Effector memory CD8-positive, alpha-beta T cell (primary cell): ENCODE measurements at places on chromosomes 5 and 9.

- no peak for DNase-seq
Measured at GRCh38 chr5:179257176-179257682, 88.0 kb downstream of the ADAMTS2 start.

DNA sequence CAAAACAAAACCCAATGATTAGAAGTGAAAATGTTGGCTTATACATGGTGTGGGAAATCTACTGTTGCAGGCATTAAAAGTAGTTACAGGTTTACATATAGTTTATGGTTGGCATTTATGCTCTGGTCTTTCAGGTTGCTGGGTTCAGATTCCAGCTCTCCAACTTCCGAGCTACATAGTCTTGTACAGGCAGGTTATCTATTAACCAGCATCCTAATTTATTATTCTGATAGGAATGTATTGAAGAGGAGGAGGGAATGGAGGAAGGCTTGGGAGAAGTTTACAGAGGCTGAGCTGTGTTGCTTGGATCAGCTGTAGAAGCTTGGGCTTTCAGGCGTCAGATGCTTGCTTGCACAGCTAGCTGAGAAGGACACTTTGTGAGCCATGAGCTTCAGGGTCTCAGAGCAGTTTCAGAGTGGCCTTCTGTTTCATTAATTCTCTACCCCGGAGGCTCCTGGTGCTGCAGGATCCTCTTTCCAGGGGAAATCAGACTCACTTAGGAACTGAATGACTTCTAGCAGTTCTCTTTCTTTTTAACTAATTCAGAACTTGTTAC is 11.7 kb upstream of the ERBIN start:
- no peak for DNase-seq

- DNase-seq: no peak
Measured at GRCh38 chr5:101580591-101580990, 677.5 kb upstream of the ST8SIA4 start.

DNA sequence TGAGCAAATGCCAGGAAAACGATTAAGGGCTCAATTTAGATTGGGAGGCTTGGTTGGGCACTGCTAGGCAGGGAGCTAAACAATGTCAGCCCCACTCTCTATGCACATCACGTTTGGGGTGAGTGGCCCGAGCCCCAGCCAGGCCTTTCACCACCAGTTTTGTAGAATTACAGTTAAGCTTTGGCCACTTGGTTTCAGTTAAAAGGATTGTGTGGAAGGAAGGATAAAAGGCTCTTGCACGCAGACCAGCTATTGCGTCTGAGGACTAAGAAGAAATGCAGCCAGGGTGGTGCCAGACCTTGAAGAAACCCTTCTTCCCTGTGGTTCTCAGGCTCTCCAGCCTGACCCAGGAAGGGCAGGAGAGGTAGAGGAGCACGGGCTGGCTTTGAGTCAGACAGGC is 125.3 kb upstream of the SLC44A1 start:
- DNase-seq: no peak

GRCh38 chr5:68290260-68290674 is 74.7 kb downstream of the PIK3R1 start:
- no peak for DNase-seq

- no peak for DNase-seq
Measured at GRCh38 chr5:135631391-135631790, 52.6 kb upstream of the CXCL14 start.

- no peak for DNase-seq
Measured at GRCh38 chr9:124054582-124055227, 43.1 kb downstream of the LHX2 start.

GRCh38 chr9:4714266-4715016 is 26.6 kb downstream of the AK3 start:
- no peak for DNase-seq

DNA sequence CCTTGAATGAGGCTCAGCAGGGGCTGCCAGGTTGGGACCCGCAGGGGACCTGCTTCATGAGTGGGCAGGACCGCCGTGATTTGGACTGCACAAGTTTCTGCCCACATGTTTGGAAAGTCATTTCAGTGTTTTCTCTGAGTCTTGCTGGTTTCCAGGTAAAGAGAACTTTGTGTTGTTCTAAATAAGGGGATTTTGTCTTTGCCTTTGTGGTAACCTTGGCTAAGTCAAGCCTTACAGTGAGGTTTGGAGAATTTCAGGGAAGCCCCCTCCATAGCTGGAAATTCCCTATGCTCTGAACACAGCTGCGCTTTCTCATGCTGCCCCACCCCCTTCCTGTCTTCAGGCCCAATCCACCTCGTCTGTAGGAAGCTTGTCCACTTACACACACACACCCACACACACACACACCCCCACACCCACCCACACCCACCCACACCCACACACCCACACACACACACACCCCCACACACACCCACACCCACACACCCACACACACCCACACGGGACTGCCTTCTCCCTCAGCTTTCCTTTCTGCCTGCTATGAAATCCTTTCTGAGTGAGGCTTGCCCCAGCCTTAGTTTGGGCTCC is 270.1 kb downstream of the HSPA4 start:
- DNase-seq: no peak

DNA sequence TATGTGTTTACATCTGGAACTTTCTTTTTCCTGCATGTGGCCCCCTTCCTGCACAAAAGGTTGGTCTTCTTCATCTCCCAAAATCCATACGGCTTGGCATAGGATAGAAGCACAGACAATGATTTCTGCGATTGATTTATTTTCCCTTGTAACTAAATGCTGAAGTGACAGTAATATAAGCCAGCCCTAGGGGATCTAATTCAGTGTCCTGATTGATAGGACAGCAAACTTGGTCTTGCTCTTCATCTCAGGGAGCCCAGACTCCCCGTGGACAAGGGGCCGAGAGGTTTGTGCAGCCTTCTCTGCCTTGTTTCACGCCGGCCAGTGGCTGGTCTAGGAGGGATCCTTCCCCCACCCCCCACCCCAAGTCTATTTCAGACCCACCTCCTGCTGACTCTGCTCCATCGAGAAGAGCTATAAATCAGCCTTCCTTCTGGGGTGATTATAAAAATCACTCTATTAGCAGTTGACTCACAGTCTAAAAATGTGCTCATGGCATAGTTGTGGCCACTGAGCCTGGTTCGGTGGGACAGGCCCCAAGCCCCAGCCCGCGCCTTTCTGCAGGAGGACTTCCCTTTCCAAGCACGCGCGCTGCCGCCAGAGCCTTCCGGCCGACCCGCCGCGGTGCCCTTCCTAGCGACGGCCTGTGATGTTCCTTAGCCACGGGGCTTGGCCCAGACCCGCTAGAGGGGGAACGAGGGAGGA is 89.8 kb upstream of the COL5A1 start:
- DNase-seq: no peak

- DNase-seq: no peak
Measured at GRCh38 chr5:32589416-32589815, 4.1 kb downstream of the SUB1 start.

- no peak for DNase-seq
Measured at GRCh38 chr9:110911659-110912418, 126.4 kb downstream of the LPAR1 start.

DNA sequence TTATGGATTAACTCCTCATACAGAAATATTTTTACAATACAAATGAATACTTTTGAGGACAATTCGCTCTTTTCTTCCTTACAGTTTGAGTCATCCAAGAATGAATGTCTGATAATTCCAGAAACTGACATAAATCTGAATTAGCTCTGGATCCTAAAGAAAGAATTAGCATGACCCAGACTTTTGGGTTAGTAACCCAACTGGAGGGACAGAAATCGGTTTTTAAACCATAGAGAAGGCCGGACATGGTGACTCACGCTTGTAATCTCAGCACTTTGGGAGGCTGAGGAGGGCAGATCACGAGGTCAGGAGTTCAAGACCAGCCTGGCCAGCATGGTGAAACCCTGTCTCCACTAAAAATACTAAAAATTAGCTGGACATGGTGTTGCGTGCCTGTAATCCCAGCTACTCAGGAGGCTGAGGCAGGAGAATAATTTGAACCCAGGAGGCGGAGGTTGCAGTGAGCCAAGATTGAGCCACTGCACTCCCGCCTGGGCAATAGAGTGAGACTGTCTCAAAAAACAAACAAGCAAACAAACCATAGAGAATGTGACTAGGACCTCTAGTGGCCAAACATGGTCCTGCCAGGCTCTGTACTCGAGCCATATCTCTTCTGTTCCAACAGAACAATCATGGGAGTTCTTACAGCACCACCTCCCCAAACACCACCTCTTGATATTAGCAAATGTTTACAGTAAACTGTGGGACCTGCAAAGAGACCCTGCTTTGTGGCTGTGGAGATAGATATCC is 44.8 kb downstream of the LURAP1L start:
- DNase-seq: no peak

DNA sequence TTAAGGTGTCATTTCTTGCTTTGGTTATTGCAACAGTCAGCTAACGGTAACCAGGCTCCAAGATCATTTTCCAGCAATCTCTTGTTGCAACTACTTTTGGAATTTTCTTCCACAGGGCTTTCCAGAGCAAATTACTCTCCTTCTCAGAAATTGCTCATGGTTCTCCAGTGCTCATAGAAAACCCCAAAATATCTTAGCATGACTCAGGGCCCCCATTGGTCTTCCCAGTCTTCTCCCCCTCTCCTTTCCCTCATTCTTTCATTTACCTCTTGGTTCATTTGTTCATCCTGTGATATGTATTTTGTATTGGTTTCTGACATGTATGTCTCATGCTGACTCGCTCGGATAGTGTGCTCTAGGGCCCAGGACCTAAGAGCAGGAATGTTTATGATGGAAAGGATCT is 35.6 kb downstream of the WWC1 start:
- no peak for DNase-seq

DNA sequence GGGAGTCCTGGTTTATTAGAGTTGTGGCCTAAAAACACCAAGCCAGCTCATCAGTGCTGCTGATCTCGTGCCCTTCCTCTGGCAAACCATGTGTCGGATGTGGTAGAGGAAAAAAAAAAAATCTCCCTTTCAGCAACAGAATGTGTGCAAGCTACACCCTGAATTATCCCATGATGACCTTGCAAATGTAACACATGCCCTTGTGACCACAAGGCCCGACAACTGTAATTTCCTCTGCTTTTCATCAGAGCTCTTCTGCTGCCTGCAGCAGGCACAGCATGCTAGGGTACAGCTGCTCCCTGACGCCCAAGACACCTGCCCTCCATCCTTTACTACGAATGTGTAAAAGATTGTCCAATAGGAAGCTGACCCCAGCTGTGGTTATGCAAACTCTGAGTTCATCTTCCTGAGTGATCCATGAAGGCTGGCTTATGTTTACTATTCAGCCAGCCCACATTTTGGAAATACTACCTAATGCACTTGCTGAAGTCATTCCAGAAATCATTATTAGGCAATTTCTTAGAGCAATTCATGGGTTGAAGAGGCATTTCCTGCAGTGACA is 14.6 kb upstream of the BNC2 start:
- DNase-seq: peak; percentile 7

DNA sequence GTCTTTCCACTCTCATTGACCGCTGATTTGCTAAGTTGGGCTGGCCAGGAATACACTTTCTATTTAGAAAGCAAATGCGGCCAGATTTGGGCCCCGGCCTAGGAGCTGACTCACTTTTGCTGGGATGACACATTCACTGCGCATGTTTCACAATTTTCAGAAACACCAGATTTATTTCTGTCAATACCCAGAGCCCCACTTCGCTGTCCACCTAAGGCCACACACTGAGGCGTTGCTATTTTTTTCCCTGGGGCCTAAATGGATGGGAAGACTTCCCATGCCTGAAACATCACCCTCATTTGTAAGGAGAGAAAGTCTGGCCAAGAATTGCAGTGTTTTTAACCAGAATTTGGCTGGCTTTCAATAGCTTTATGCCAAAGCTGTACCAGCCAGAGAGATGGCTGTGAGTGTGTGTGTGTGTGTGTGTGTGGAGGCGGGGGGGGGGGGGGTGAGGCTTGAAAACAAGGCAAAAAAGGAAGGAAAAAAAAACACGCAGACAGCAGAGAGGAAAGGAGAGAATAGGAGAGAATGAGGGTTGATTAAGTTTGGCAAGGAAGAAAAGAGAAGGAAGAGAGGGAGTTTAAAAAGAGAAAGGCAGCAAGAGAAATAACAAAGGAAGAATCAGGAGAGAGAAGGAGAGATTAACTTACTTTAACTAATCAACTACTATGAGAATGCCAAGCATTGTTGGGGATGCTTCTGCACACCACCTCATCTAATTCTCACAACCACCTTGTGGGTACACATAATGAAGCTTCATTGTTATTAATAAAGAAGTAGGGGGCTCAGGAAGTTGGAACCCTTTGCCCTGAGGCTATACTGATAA is 261.4 kb upstream of the KLF4 start:
- DNase-seq: no peak

DNA sequence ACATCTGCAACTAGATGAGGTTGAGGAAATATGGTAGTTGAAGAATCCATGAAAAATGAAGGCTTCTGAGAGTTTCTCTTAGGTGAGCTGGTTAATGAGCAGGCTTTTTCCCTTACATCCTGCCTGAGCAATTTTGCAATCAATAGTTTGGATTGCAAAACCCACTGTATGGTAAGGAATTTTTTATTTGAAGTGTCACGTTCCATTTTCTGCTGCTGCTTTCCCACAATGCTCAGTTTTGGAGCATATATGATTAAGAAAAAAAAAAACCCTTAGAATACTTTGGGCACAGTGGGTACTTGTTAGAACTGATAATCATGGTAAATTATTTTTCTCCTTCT is 144.2 kb downstream of the PCSK1 start:
- no peak for DNase-seq

GRCh38 chr5:9314558-9314957 is 231.3 kb downstream of the SEMA5A start:
- no peak for DNase-seq

DNA sequence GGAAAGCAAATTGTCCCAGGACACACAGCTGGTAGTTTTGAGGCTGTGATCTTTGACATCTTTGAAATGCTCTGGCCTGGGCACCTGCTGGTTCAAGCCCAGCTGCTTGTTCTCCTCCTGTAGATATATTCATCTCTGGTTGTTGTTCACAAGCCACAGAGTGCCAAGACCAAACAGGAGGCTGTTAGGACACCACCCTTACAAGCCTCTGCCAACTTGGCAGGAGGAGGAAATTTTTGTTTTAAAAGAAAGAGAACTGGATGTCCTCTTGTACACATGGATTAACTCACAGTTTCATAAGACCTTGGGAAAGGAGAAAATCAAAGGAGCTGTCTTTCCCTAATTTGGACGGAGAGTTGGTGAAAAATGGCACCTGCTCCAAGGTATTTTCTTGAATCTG is 8.5 kb upstream of the ZFP62 start:
- DNase-seq: no peak

DNA sequence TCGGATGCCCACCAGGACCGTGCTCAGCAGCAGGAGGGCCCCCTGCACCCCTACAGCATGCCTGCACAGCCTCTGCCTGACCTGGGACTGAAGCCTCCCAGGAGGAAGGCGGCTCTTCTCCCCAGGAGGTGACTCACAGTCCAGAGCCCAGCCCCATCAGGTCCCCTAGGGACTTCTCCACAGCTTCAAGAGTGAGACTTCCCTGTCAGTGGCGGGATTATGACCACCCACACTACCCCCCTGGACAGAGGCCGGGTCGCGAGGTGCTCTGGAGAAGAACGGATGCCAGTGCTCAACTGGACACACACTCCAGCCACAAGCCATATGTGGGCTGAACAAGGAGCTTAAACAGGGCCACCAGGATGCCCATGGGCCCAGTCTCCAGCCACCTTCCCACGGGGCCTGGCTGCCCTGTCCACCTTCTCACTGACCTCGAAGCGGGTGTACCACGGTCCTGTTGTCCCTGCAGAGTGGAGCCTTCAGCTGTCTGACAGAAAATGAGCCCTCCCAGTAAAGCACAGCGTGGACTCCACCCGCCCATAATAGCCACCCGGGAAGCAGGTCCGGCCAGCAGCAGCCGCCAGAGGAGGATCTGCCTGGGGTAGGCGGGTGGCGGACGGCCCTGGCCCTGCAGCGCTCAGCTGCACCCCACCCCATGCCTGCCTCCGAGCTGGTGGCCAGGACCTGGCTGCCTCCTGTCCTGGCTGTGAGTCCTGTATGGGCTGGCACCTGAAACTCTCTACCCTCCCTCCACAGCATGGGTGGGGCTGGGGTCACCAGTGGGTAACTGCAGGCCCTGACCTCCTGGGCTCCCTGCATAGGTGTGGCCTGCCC is 54.7 kb downstream of the SEMA4D start:
- no peak for DNase-seq
